ENCODE measurements at places on chromosomes 13 and 19.

GRCh38 chr19:38979812-38980211, 4.3 kb upstream of the FBXO17 start:
- DNase-seq = no peak

- no peak for DNase-seq
Measured at GRCh38 chr13:101811284-101811839, 358.9 kb downstream of the ITGBL1 start.

GRCh38 chr19:47603706-47604565, 5.0 kb upstream of the BICRA start:
- no peak for DNase-seq

GRCh38 chr13:76829572-76830327, 56.5 kb downstream of the KCTD12 start:
- no peak for DNase-seq

DNA sequence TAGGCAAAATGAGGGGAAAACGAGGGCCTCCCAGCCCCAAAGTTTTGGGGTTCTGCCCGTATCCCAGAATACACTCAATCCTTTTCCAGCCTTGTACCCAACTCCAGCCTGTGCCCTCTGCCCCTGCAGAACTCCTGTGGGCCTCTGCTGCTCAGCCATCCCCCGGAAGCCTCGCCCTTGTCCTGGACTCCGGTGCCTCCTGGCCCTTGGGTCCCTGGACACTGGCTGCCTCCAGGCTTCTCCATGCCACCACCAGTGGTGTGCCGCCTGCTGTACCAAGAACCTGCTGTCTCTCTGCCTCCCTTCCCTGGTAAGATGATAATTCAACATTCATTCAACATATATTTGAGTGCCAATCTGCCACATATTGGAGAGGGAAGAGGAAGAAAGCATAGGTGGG, 3.8 kb downstream of the DMRTC2 start:
- DNase-seq = no peak

DNA sequence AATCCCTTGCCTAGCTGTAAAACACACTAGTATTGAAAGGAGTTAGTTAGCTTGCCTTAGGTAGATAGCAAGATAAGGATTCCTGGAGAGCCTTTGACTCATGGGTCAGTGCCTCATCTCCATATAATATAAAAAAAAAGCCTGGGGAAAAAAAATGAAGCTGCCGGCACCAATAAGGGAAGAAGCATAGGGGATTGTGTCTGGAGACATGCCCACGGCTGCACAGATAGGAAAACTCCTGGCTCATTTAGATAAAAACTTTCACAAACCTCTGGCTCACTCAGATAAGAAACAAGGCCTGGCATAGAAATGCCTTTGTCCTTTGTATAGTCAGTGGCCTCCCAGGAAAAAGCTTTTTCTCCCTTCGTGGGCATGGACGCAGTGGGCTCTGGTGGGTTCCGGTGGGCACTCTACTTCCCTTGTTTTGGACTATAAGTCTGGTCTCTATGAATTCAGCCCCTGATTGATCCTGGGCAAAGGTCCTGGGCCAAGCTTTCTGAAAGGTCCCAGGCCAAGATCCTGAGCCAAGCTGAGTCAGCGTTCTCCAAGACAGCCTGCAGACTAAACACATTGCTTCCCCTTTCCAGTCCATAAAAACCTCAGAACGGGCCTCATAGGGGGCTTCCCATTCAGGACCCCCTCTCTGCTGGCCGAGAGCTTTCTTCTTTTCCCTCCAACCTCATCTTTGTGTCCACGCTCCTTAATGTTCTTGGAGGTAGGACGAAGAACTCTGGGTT, 4.9 kb upstream of the OR7A17 start:
- DNase-seq = no peak

- no peak for DNase-seq
Measured at GRCh38 chr19:29928831-29929230, 13.2 kb upstream of the URI1 start.

DNA sequence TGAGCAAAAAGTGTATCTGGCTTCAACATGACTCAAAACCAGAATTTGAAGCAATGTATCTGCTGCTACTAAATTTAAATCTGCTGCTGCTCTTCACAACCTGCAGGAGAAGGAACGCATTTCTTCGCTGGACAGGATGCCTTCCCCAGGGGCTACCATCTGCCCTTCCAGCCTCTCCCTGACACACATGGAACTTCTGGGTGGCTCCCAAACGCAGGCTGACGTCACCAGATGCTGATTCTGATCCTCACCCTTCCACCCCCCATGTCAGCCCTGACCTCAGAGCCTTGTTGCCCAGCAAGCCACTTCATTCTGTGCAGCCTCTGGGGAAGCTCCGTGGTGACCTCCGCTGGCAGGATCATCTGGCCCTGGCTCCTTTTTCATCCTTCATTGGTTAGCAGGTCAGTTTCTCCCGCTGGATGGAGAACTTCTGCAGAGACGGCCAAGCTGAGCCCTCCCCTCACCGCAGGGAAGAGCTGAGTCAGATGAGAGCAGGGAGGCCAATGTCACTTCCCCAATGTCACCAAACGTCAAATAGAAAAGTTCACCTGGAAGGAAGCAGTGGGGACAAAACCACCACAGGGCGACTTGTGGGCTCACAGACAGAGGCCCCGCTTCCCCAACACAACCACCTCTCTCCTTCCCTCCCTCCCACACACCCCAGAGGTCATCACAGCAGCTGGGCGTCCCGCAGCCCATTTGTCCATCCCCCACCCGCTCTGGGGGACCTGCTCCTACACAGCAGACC, 14.0 kb upstream of the RAB20 start:
- DNase-seq = no peak

- peak; percentile 68 for DNase-seq
Measured at GRCh38 chr19:38049105-38049649, 142.2 kb downstream of the SIPA1L3 start.

- DNase-seq = no peak
Measured at GRCh38 chr13:68050761-68051160, 820.6 kb upstream of the PCDH9 start.

GRCh38 chr19:47110521-47111005, 3.0 kb downstream of the ZC3H4 start:
- peak; percentile 59 for DNase-seq

DNA sequence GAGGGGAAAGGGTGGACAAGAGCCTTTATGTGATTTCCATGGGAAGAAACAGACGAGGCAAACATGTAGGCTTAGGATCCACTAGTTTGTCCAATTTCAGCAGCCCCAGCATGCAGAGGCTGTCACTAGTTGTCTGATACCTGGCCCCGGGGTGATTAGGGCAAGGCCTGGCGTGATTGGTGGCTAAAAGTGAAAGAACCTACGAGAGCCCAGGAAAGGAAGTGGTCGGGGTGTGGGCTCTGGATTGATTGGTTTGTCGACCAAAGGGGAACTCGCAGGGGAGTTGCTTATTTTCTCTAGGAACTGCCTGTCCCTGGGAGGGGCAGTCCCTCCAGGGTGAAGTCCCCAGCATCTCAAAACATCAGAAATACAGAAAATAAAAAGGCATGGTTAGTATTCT, 64.2 kb upstream of the UQCRFS1 start:
- peak; percentile 70 for DNase-seq

- DNase-seq = no peak
Measured at GRCh38 chr13:59205501-59205900, 958.2 kb downstream of the DIAPH3 start.

- peak; percentile 87 for DNase-seq
Measured at GRCh38 chr19:40974633-40975037, 16.4 kb upstream of the CYP2B6 start.

DNA sequence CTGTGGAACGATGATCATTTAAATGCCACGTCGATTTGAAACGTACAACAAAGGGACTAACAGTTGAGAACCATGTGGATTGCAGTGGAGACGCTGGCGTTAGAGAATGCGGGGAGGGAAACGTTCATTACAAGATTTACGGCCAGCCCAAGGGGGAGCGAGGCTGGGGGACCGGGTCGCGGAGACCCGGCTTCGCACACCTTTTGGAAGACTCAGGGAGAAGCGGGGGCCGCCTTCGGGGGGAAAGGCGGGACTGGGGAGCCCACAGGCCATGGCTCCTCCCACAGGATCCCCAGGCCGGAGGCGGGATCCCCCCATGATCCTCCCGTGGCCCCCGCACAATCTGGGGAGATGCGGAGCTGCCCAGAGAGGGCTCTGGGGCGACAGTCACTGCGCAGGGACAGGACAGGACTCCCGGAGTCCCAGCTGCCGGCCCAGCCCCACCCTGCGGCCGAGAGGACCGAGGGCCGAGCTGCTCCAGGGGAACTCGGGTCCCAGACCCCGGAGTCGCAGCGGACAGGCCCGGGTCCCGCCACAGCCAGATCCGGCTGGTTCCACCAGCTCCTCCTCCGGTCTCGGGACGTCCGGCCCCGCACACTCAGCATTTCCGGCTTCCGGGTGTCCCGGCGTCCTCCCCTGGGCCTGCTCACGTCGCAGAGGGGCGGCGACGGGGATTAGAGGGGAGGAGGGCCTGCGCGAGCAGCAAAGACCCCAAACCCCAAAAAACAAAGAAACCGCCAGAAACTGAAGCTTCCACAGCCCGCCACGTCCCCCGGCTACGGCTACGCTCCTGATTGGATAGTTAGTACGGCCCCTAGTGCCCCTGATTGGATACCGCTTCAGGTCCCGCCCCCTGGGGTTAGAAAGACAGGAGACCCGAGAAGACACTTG, 21.1 kb upstream of the OR10H1 start:
- peak; percentile 98 for DNase-seq

GRCh38 chr19:49786376-49786820, 19.6 kb downstream of the AP2A1 start:
- no peak for DNase-seq

DNA sequence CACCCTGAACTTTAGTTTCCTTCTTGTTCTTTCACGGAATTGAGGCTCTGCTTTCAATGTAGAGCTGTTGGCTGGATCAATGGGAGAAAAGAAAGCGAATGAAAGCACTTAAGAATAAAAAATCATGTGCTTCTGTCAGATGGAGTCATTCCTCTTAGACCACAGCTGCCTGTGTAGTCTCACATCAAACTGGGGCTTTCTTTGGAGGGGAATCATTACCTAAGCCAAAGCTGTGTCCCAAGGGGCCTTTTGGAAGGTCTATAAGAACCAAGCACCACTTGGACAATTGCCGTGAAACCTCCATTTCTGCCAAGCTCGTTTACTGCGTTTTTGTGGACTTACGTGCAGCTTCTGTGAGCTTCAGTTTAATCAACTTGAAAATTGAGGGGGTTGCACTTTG, 44.2 kb upstream of the RNF113B start:
- DNase-seq = no peak

- peak; percentile 92 for DNase-seq
Measured at GRCh38 chr19:48330012-48330681, 4.8 kb downstream of the EMP3 start.

- DNase-seq = peak; percentile 91
Measured at GRCh38 chr19:5138606-5139582, 170.0 kb downstream of the KDM4B start.

- no peak for DNase-seq
Measured at GRCh38 chr13:82772816-82773215, 1109.5 kb downstream of the SLITRK1 start.

- no peak for DNase-seq
Measured at GRCh38 chr13:78370231-78370630, 233.1 kb downstream of the POU4F1 start.

- peak; percentile 85 for DNase-seq
Measured at GRCh38 chr19:2648528-2648937, 54.0 kb downstream of the GNG7 start.

DNA sequence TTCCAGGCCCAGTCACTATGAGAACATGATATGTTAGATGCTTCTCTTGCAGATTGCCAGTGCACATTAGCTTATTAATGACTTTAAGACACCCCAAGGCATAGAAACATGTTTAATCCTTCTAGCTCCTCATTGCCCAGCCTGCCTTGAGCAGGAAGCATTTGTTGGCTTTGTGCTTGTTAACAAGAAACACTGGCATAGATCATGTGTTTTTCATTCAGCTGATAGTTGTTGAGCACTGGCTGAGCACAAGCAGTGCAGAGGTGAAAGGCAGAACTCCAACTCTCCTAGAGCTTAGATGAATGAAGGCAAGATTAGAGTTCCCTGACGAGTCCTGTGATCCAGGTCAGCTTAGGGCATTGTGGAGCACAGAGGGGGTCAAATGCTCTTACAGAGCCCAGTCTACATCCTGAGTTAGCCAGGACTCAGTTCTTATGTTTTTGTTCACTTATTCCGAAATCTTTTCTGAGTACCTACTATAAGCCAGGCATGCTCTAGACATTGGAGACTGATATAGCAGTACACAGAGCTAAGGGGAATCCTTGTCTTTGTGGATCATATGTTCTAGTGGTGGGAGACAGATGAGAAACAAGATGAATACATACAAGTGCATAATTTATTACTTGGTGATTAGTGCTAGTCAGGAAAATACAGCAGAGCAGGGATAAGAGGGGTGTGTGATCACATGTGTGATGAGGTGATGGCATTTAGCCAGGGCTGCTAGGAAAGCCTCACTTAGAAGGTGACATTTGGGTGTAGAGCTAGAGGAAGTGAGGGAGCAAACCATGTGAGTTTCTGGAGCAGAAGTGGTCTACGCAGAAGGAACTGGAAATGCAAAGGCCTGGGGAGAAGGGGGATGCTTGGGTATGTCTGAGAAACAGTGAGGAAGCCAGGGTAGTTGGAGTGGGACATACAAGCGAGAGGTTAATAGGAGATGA, 101.2 kb downstream of the WASF3 start:
- no peak for DNase-seq

GRCh38 chr19:16380314-16380695, 55.7 kb downstream of the KLF2 start:
- no peak for DNase-seq

DNA sequence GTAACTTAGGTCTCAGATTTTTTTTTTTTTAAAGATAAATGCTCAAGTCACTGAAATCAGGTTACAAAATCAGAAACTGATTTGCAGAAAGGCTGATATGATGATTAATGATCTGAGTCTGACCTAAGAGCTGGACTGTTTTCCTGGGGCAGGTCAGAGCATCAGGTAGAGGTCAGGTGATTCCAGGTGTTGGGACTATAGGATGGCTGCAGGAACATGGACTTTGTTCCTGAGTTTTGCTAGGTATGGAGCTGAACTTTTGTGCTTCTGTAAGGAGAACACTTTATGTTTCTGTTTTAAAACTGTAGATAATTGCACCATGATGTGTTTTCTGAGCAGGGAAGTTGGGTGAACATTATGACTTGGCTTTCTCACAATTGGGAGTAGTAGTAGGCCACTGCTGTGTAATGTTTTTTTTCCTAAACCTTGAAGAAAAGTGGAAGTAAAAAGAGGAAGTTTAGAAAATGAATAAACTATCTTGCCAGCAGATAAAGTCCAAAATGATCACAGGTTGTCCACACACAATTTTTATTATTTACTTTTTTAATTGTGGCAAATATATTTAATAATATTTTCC, 297.2 kb downstream of the DCT start:
- DNase-seq = no peak

GRCh38 chr13:44218501-44219240, 155.0 kb upstream of the SERP2 start:
- no peak for DNase-seq

- peak; percentile 79 for DNase-seq
Measured at GRCh38 chr19:17488593-17489391, 18.5 kb downstream of the SLC27A1 start.
